ENCODE measurements at places on chromosomes 16 and 17. TPM values are rescaled to one million over a fixed set of nuclear protein-coding genes. Genes with fewer than 3 reads are reported as not detected.

SLC52A1 gene
- not detected for total RNA-seq

SPNS2 gene
- 56.2 TPM for total RNA-seq

GP1BA gene
- total RNA-seq, result not detected

SLC6A2 gene
- 0.45 TPM for total RNA-seq

KRT31 gene
- not detected for total RNA-seq

RBFOX1 gene
- not detected for total RNA-seq

TMIGD1 gene
- not detected for total RNA-seq

MPP2 gene
- 11.5 TPM for total RNA-seq

PRR15L gene
- total RNA-seq, result not detected

SLX1B gene
- total RNA-seq, result 14.7 TPM

NKD1 gene
- total RNA-seq, result 55.2 TPM

ANKRD40CL gene
- total RNA-seq, result not detected

C16orf87 gene
- 5.6 TPM for total RNA-seq

HOXB13 gene
- not detected for total RNA-seq

ERN1 gene
- 31.0 TPM for total RNA-seq

EME1 gene
- total RNA-seq, result 2.0 TPM

NEUROD2 gene
- total RNA-seq, result not detected

HSD17B1 gene
- total RNA-seq, result 1.3 TPM

MYH1 gene
- not detected for total RNA-seq

PRPSAP2 gene
- 31.8 TPM for total RNA-seq

FKBP10 gene
- 140 TPM for total RNA-seq

SCGB1C2 gene
- total RNA-seq, result not detected

ARHGDIG gene
- 3.1 TPM for total RNA-seq

BTBD17 gene
- not detected for total RNA-seq

KCNAB3 gene
- 0.62 TPM for total RNA-seq

PLEKHH3 gene
- total RNA-seq, result 27.0 TPM

MT1E gene
- 355 TPM for total RNA-seq

QRICH2 gene
- total RNA-seq, result 4.2 TPM

RAB34 gene
- total RNA-seq, result 115 TPM

RCVRN gene
- total RNA-seq, result 1.0 TPM

NR1D1 gene
- total RNA-seq, result 18.4 TPM

PYDC1 gene
- not detected for total RNA-seq

AOC3 gene
- 344 TPM for total RNA-seq

PYCARD gene
- 13.3 TPM for total RNA-seq
